ENCODE measurements at places on chromosomes 6 and 20. TPM values are rescaled to one million over a fixed set of nuclear protein-coding genes. Genes with fewer than 3 reads are reported as not detected.

Gene USP49
- total RNA-seq: 3.9 TPM

Gene PRICKLE4
- not detected for total RNA-seq

Gene DEFB127
- not detected for total RNA-seq

Gene SAMD10
- 1.2 TPM for total RNA-seq
